ENCODE measurements at places on chromosomes 2 and 18. TPM values are rescaled to one million over a fixed set of nuclear protein-coding genes. Genes with fewer than 3 reads are reported as not detected.

DNA sequence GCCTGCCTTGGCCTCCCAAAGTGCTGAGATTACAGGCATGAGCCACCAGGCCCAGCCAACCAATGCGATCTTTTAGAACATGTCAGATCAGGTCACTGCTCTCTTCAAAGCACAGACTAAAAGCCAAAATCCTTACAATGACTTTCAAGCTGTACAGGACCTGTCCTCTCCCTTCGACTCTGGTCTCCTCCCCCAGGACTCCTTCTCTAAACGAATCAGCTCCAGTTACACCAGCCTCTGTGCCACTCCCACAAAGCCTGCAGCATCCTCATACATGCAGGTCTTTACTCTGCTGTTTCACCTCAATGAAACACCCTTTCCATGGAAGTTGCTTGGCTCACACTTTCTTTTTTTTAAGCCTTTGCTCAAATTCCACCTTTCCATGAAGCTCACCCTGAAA lies 436.0 kb downstream of the METTL4 start:
- no peaks in the 10 kb centered on the region for H3K27me3 ChIP-seq
- H3K4me3 ChIP-seq = no peak overlapping the region
- H3K36me3 ChIP-seq = no peaks in the 10 kb centered on the region
- no peaks in the 10 kb centered on the region for H3K4me1 ChIP-seq

SEC11C gene
- 8.8 TPM for total RNA-seq

- H3K4me1 ChIP-seq = 0 out of 2 replicates have a peak, but pooled peaks cover 2% of the 10 kb centered on the region
- no peaks in the 10 kb centered on the region for H3K36me3 ChIP-seq
These were observed 12.0 kb upstream of the NTSR2 start for GRCh38 chr2:11681722-11682589.

DNPEP gene
- total RNA-seq = 33.1 TPM

DNA sequence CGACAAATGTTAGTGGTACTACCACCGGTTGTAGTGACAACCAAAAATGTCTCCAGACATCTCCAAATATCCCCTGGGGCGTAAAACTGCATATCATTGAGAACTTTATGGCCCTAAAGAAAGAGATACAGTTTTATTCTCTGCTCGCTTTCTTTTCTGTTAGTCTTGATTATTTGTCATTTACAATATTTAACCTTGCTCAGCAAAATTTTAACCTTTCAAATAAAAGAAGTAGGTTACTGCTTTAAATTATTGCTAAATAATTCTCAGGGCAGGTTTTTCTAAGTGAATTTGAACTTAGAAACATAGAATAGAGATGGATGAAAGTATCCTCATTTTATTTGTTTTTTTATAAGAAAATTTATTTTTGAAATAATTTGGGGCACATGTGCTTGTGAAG lies 67.9 kb downstream of the BMPR2 start:
- H3K27me3 ChIP-seq = no peaks in the 10 kb centered on the region
- no peaks in the 10 kb centered on the region for H3K36me3 ChIP-seq
- H3K4me1 ChIP-seq = no peaks in the 10 kb centered on the region
- no peak overlapping the region for H3K27ac ChIP-seq

LYPD1 gene
- total RNA-seq = 0.04 TPM

KCNE4 gene
- total RNA-seq = not detected

ATP6V1B1 gene
- total RNA-seq = 1.6 TPM

- no peaks in the 10 kb centered on the region for H3K36me3 ChIP-seq
- no peak for DNase-seq
- H3K27me3 ChIP-seq = no peaks in the 10 kb centered on the region
- no peaks in the 10 kb centered on the region for H3K4me1 ChIP-seq
- no peak overlapping the region for H3K27ac ChIP-seq
These were observed 55.7 kb downstream of the MEIS1 start for GRCh38 chr2:66490588-66491001.

ALK gene
- 56.4 TPM for total RNA-seq

DNA sequence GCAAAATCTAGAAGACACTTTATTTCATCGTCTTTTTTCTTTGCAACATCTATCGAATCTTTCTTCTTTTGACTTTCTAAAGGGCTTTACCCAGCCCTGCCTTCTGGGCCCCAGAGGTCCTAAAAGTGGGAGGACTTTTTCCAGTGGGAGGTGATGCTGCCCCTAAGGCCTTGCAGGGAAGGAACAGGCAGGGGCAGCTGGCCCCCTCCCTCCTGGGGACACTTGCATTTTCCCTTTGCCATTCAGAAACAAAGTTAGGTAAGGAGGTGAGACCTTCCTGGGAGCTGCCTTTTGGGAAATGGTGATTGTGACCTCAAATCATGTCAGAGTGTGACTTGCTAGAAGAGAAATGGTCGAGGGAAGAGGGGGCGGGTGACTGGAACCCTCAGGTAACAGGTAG lies 132.7 kb downstream of the GLI2 start:
- no peaks in the 10 kb centered on the region for H3K27me3 ChIP-seq
- H3K36me3 ChIP-seq = no peaks in the 10 kb centered on the region
- no peak overlapping the region for H3K27ac ChIP-seq
- DNase-seq = no peak
- peaks cover 22% of the 10 kb centered on the region for H3K4me1 ChIP-seq

ZNF385B gene
- 2.1 TPM for total RNA-seq

DNA sequence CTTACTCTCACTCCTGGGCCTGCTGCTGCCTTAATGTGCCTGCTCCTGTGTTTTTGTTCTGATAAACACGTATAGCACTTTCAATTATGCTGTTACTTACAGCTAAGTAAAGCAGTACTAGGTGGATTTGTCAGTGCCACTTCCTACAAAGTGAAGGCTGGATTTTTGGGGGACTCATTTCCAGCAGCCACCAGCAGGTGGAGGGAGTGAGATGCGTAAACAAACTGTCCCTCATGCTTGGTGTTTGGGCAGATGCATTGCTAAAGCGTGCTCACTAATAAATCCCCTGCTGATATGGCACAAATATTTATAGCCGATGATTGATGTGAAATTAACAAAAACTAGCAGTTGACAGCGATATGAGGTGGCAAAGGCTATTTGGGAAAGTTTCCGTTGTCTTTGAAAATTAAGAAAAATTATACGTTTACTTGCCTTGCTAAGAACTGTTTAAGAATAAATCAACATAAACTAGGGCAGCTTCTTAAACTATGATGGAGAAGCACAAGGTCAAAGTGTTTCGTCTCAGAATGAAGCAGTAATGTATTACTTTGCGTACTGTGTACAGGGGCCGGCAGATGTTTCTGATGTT lies 101.7 kb downstream of the AGAP1 start:
- no peaks in the 10 kb centered on the region for H3K36me3 ChIP-seq
- no peaks in the 10 kb centered on the region for H3K27me3 ChIP-seq
- peak; percentile 74 for DNase-seq
- no peaks in the 10 kb centered on the region for H3K4me1 ChIP-seq
- H3K4me3 ChIP-seq = no peak overlapping the region

ASAP2 gene
- 27.8 TPM for total RNA-seq

DNA sequence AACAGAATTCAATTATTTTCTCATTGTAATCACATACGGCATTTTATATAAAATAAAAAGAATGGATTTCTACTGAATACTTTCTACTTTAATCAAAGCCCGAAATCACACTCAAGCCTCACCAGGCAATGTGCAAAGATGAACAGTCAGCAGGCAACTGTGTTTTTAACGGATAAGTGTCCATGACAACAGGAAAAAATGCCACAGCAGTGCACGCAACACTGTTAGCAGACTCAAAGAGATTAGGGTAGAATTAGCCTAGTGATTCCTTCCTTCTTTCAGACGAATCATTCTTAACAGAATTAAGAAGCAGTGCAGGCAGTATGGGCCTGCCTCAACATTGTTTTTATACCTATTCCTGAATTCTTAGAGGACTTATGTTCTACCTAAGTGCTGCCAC lies 135.6 kb downstream of the CDH2 start:
- H3K27me3 ChIP-seq = no peaks in the 10 kb centered on the region
- H3K27ac ChIP-seq = no peak overlapping the region
- H3K36me3 ChIP-seq = no peaks in the 10 kb centered on the region
- no peak overlapping the region for H3K4me3 ChIP-seq
- no peak for DNase-seq

KLHL30 gene
- total RNA-seq = 4.1 TPM

GRCh38 chr2:45729753-45730512 lies 78.5 kb downstream of the PRKCE start:
- no peaks in the 10 kb centered on the region for H3K36me3 ChIP-seq
- no peaks in the 10 kb centered on the region for H3K4me1 ChIP-seq
- no peaks in the 10 kb centered on the region for H3K27me3 ChIP-seq
- no peak overlapping the region for H3K27ac ChIP-seq
- H3K4me3 ChIP-seq = no peak overlapping the region

PLCD4 gene
- 0.71 TPM for total RNA-seq

HOXD12 gene
- not detected for total RNA-seq

GRCh38 chr2:170722301-170722700 lies 7.2 kb downstream of the SP5 start:
- H3K27ac ChIP-seq = no peak overlapping the region
- H3K36me3 ChIP-seq = no peaks in the 10 kb centered on the region
- H3K4me3 ChIP-seq = no peak overlapping the region
- H3K27me3 ChIP-seq = no peaks in the 10 kb centered on the region
- no peaks in the 10 kb centered on the region for H3K4me1 ChIP-seq

- no peaks in the 10 kb centered on the region for H3K36me3 ChIP-seq
- H3K4me1 ChIP-seq = no peaks in the 10 kb centered on the region
- H3K27ac ChIP-seq = no peak overlapping the region
- no peak for DNase-seq
These were observed 280 bp upstream of the CYP1B1 start for GRCh38 chr2:38076152-38076709.

DNA sequence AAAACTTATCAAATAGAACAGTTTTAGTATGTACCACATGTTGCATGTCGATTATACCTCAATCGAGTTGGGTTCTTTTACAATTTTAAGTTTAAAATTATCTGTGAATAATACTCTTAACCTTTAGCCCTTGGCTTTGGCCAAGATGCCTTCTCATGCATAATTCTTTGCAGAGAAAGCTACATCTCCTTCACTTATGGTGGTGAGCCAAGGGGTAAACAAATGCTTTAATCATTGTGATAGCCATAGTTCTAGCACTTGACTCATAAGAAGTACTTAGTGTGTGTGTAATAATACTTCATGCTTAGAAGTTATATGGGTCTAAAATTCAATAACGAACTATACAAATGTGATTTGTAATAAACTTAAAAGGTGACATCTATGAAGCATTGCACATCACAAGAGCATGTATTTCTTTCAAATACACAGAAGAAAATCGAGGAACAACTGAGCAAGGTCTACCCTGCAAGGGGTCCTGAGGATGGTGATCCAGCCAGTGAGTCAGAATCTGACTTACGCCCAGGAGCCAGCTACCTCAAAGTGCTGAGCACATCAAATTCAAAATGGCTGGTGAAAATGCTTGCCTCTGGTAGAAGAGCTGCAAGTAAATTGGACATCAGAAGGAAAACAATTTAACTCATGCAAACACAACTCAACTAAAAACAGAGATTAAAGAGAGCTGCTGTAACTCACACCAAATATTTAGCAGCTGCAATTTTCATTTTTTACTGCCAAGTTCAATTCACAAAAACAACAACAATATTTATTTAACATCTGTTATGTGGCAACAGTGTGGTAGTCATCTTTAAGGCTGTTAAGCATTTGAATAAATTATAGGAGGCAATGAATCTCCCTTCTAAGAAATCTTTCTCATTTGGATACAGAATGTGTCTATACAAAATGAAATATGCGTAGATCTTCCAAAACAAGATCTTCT lies 23.8 kb upstream of the TTC39C start:
- no peak overlapping the region for H3K4me3 ChIP-seq
- DNase-seq = no peak
- no peaks in the 10 kb centered on the region for H3K36me3 ChIP-seq
- H3K4me1 ChIP-seq = peaks cover 13% of the 10 kb centered on the region
- H3K27me3 ChIP-seq = no peaks in the 10 kb centered on the region

GRCh38 chr18:74178884-74179283 lies 30.6 kb downstream of the TIMM21 start:
- H3K4me1 ChIP-seq = no peaks in the 10 kb centered on the region
- DNase-seq = no peak
- H3K27me3 ChIP-seq = no peaks in the 10 kb centered on the region
- H3K27ac ChIP-seq = no peak overlapping the region

GRCh38 chr2:48248251-48248933 lies 281.6 kb upstream of the STON1 start:
- peak overlapping the region; percentile 13 for H3K4me3 ChIP-seq
- DNase-seq = peak; percentile 77
- peak overlapping the region; percentile 94 for H3K27ac ChIP-seq
- H3K36me3 ChIP-seq = no peaks in the 10 kb centered on the region
- H3K27me3 ChIP-seq = no peaks in the 10 kb centered on the region

DNA sequence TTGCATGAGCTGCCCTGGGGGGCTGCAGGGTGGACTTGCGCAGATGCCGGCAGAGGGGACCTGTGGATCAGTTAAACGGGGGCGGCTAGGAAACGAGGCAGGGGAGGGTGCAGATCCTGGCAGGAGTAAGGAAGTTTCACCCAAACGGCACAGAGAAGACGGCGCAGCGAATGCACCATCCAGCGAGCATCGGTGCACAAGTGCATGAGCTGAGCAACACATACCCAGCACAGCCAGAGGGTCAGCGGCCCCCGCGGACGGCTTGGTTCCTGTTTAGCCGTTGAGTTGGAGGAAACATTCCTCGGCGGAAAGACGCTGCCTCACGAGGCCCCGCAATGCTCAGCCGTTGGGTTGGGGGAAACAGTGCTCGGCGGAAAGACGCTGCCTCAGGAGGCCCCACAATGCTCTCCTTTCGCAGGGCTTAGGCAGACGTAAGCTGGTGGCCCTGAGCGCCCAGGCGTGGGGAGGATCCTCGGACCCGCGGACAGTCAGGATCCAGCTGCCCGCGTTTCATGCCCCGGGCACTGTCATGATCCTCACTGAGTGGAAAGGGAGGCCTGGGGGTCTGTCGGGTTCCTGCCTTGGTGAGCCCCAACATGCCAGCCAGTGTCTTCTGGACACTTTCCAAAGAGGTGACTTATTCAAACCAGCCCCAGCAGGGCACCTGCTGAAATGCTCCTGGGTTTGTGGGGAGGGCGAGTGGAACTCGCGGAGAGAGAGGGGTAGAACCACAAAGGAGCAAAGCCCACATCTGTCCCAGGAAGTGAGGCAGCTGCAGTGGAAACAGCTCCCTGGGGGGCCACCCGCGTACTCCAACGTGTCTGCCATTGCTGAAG lies 86.3 kb downstream of the NDUFA10 start:
- H3K27ac ChIP-seq = no peak overlapping the region
- H3K4me3 ChIP-seq = no peak overlapping the region
- H3K4me1 ChIP-seq = peaks cover 7% of the 10 kb centered on the region
- no peaks in the 10 kb centered on the region for H3K27me3 ChIP-seq
- peak; percentile 58 for DNase-seq

BOK gene
- 7.3 TPM for total RNA-seq

Measured in SJCRH30 (cell line).